Posterior vena cava (tissue), 2 donors: ENCODE measurements at places on chromosomes 13 and 19. TPM values are rescaled to one million over a fixed set of nuclear protein-coding genes. Genes with fewer than 3 reads are reported as not detected.
A peak's percentile ranks its signal among the peaks of the same experiment; 100 is the strongest.

- no peak for DNase-seq
Measured at GRCh38 chr13:80070024-80070703, 270.8 kb downstream of the SPRY2 start.

- DNase-seq, result peak; percentile 60
Measured at GRCh38 chr19:33490041-33490451, 31.5 kb downstream of the PEPD start.

- DNase-seq, result no peak
Measured at GRCh38 chr13:98878486-98879126, 99.3 kb downstream of the DOCK9 start.

DNA sequence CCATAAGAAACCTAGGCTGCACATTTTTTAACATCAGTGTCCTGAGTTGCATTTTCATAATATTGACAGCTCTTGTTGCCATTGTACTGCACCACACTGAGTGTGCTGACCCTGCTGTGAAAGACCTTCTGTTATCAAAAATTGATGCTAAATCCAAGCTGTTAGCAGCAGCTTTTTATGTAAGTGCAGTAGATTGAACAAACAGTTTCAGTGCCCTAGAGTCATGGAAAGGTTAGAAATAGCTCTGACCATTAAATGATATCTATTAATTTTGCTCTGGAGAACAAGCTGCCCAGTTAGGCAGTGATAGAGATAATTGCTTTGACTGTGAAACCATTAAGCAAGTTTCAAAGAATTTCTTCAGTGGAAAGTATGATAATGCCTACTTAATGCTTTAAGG lies 1289.2 kb upstream of the PCDH20 start:
- no peak for DNase-seq

DNA sequence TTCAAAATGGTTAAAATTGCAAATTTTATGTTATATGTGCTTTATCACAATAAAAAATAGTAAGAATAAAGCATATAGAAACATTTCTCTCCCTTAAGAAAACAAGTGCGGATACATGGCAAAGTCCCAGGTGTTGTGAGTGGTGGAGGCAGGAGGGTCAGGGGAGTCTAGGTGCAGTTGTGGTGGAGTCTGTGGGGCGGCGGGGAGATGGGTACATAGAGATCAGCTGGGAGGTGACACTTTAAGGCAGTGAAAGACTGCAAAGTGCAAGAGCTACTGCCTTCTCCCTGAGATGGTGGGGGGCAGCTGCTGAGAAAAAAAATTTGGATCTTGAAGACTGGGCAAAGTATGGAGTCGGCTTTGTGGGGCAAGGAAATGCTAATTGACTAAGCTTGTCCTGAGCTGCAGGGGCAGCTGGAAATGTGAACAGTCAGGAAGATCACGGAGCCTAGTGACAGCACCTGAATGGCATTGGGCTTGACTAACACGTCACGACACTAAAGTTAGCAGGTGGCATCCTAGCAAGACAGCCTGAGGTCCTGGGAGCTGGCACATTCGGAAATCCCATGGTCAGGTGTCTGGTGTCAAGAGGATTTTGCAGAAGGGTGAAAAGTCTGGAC lies 72.9 kb upstream of the IRS2 start:
- DNase-seq, result no peak

DNA sequence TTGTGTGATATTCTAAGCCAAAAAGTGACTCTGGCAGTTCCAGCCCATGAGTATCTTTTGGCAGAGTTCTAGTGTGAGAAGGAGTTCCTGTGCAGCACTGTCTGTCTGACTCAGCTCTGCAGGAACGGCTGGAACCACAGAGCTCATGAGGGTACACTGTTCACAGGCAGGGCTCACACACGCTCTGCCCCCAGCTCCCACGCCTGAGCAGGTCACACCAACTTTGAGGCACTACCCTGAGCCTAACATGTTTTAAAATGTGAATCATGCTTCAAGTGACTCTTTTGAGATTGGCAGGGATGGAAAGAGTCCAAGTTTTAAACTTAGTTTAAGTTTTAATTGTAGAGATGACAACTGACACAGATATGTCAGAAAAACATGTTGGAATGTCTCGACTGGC lies 1203.3 kb downstream of the UQCRFS1 start:
- no peak for DNase-seq

DNA sequence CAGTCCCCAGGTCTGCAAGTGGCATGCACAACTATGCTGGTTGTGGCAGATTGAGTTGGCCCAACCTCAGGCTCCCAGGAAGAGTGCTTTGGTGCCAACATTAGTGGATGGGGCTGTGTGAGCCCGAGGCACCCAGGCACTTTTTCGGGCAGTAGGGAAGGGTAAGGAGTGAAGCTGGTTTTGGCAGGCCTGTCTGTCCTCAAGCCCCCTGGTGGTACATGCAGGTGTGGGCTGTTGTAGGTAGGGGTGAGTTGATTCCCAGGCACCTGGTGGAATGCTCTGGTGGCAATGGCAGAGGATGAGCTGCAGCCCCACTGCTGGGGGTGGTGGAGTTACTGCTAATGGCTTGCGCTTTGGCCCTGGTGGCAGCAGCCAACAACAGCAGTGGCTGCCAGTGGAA lies 723.7 kb upstream of the SLITRK1 start:
- peak; percentile 36 for DNase-seq

DNA sequence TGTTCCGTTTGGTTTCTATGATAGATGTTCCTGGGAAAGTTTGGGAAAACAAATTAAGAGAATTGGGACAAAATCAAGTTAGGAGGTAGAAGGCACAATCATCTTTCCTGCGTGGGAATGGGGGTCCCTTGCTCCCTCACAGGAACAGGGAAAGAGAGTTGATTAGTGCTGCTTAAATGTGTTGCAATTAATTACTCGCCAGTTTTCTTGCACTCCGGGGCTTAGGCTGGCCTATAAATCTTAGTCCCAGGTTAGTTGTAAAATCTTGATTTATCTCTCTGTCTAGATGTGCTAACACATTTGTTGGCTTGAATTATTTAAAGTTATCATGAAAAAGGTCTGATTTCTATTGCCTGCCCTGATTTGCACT lies 10.1 kb downstream of the B3GLCT start:
- no peak for DNase-seq

- DNase-seq, result no peak
Measured at GRCh38 chr19:2449019-2449418, 7.7 kb downstream of the LMNB2 start.

DNA sequence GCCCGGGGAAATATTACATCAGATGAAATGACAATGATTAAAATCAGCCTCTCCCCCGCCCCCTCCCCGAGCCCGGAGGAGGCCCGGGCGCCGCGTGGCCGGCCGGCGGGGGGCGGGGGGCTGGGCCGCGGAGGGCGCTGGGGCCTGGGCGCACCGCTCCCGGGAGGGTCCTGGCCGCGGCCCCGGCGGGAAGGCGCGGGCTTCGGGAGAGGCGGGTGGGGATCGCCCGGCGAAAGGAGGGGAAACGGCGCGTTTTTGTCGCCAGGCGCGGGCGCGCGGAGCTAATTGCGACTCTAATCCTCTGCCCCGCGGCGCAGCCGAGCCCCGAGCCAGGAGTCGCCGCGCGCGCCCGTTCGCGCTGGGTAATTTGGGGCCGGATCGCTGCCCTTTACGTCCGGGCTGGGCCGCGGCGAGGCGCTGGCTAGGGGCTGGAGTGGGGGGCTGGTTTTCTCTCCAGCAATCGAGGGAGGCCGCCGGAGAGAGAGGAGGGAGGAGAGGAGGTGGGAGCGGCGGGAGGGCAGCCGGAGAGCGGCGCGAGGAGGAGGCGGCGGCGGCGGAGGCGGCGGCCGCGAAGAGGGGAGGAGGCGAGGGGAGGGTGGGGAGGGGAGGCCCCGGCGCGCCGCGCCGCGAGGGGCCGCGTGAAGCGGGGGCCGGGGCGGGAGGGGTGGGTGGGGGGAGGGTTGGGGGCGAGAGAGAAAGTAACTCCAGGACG lies at the start of gene KCTD15:
Gene KCTD15, plus strand, starts transcription at position 707 of the 712 bp plus-strand sequence. CDS start 3,585 bp downstream, outside the sequence.
- DNase-seq, result no peak

GRCh38 chr19:46537136-46538097 lies 41.8 kb upstream of the PNMA8B start:
- no peak for DNase-seq

GRCh38 chr19:34832581-34833112 lies 59.6 kb upstream of the ZNF599 start:
- DNase-seq, result peak; percentile 46

- DNase-seq, result no peak
Measured at GRCh38 chr19:39937787-39938186, 3.4 kb upstream of the FCGBP start.

DNA sequence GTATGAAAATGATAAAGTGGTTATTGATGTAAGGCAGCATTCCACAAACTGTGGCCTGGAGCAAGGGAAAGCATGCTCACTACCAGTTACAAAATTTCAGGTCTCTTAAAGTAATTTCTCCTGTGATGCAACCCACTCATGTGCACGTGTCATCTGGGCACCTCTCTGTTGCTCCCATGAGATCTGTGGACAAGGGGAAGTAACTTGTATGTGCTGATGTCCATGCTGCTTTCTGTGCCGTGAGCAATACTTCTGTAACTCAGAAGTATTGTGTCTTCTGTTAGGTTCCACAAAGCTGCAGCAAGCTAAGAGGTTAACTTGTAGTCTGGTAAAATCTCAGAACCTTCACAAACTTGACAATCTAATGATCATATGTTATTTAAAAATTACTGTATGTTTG lies 930.0 kb upstream of the SLITRK6 start:
- no peak for DNase-seq

DNA sequence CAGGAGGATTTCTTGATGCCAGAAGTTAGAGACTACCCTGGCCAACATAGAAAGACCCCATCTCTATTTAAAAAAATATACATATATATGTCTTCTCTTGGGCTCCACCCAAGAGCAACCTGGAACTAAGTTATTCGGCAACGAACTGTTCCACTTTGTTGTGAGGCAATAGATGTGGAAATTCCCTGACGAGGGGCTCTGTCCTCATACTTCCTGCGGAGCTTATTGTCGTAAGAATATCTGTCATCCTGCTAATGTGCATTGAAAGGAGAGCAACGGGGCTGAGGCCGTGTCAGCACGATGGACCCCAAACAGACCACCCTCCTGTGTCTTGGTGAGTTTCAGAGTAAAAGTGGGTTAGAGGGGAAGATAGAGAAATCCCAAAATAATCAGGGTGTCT lies at the start of gene FCAR:
Gene FCAR, plus strand, starts transcription at position 246 of the 400 bp plus-strand sequence. Its CDS starts 55 bp downstream, at position 301.
- no peak for DNase-seq

- no peak for DNase-seq
Measured at GRCh38 chr13:30576528-30576927, 41.2 kb upstream of the USPL1 start.

DNA sequence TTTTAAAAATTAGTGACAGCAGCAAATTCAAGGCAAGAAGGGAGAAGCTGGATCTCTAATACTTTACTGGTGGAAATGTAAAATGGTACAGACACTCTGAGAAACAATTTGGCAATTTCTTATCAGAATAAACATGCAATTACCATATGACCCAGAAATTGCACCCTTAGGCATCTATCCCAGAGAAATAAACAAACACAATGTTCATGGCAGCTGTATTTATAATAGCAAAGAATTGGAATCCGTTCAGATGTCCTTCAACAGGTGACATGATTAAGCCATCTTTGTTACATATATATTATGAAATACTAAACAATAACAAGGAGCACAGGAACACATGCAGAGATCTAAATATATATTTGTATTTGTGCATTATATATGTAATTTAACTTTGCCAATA lies 756.5 kb downstream of the SLITRK1 start:
- no peak for DNase-seq

- no peak for DNase-seq
Measured at GRCh38 chr13:48333976-48334375, 30.4 kb downstream of the RB1 start.

GRCh38 chr19:38278751-38279150 lies 14.4 kb downstream of the SPINT2 start:
- no peak for DNase-seq

DNA sequence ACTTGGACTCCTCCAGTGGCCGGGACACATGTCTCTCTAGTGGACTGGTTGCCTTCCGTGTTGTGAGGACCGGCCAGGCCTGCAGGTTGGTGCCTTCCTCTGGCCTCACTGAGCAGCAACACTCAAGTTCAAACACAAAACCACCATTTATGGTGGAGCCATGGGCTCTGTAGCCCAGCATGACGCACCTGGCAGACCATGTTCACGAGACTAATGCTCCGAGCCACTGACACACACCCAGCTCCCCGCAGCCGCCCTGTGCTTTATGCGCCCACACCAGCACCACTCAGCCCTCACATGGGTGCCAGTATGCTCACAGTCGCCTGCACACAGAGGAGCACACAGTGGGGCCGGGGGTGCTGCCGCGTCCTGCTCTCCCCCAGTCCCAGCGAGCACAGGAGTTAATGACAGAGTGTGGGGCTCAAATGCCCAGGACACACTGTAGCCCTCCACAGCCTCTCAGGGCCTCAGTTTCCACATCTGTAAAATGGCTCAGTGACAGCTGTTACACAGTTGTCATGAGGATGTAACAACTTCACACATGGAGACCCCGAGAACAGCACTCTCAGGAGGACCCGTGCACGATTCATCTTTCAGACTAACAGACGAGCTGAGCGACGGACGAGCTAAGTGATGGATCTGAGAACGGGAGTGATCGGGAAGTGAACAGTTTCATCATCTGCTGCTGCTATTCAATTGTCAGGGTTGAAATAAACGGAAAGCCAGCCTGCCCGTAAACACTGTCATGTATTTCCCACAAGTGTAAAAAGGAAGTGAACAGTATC lies 7.8 kb downstream of the GAS6 start:
- peak; percentile 77 for DNase-seq

DNA sequence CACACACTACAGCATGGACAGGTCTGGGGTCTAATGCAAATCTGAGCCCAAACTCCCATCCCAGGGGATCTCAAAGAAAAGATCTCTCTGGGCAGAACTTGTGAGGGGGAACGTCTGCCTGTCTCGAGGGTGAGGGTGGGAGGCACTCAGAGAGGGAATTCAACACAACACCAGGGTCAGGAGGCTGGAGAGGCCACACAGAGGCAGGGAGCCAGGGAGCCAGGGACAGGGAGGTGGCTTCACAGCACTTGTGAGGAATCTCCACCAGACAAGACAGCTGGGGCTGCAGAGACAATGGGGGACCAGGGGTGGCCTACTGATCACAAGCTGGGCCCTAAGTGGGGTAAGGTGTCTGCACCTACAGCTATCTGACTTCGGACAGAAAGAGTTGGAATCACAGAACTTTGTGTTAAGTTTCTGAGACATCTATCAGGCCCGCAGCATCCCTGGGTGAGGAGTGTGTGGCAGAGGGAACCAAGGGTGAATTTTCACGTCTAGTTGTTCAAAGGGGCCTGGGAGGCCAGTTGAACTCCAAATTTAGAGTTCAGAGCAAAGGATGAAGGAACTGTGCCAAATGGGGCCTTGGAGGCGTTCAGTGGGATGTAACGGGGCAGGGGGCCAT lies 12.7 kb upstream of the AKAP8L start:
- DNase-seq, result no peak

DNA sequence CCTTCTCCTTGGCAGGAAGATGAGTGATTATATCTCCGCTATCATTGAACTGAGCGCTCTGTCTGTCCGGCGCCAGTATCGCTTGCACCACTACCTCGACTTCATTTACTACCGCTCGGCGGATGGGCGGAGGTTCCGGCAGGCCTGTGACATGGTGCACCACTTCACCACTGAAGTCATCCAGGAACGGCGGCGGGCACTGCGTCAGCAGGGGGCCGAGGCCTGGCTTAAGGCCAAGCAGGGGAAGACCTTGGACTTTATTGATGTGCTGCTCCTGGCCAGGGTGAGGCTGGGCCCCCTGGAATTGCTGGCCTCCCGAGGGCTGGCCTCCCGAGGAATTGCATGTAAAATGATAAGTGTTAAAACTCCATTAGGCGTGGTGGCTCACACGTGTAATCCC lies 32.1 kb downstream of the CYP4F22 start:
- DNase-seq, result no peak

The MAMSTR gene
- 0.90 TPM for total RNA-seq

The PRR12 gene
- 21.7 TPM for total RNA-seq

The GPC6 gene
- 61.9 TPM for total RNA-seq

The ZNF570 gene
- 6.8 TPM for total RNA-seq

The APC2 gene
- total RNA-seq, result 0.10 TPM

The NKPD1 gene
- not detected for total RNA-seq

The CYP2A6 gene
- not detected for total RNA-seq

The CDX2 gene
- not detected for total RNA-seq

The FFAR1 gene
- not detected for total RNA-seq
